ENCODE measurements at places on chromosomes 16 and 17.

DNA sequence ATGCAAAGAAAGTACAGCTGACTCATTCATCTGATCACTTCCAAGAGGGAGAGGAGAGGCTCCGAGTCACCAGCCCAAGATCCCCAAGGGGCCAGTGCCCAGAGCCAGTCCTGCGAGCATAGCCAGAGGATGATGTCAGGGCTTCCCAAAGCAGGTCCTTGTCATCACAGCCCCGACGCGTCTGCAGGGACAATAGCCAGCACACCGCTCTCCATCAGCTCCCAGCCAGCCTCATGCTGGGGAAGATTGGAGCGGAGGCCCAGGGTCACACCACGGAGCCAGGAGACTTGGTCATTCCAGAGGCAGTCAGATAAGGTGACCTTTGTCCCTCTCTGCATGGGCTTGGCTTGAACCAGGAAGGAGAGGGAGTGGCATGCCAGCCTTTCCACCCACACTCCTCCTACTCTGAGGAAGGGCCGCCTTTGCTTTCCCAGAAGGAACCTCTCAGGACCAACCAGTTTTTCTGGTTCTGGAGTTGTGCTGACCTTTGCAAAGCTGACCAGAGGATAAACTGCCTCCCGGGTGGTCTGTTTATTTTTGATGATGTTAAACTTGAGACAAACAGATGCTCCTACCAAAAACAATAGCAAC is 58.3 kb upstream of the ARHGAP44 start:
- no peak for DNase-seq

DNA sequence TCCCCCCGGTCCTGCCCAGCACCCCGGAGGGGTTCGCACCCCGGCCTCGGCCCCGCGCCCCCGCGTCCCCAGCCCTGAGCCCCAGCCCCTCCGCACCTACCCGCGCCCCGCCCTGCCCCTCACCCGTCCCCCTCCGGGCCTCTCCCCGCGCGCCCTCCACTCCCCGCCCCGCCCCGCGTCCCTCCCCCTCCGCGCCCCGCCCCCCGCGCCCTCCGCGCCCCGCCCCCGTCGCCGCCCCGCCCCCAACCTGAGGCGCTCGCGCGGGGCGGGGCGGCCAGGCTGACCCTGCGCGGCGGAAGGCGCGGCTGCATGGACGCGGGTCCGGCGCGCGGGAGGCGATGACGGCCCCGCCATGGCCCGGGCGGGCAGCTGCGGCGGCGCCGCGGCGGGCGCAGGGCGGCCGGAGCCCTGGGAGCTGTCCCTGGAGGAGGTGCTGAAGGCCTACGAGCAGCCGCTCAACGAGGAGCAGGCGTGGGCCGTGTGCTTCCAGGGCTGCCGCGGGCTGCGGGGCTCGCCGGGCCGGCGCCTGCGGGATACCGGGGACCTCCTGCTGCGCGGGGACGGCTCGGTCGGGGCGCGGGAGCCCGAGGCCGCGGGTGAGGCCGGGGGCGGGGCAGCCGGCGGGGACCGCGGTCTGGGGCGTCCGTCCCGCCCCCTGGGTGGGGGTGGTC is at the start of gene SPIRE2:
TSS of gene SPIRE2 (plus strand) at position 277 of the 671 bp plus-strand sequence. CDS start at position 353, 76 bp downstream.
- DNase-seq = peak; percentile 42

DNA sequence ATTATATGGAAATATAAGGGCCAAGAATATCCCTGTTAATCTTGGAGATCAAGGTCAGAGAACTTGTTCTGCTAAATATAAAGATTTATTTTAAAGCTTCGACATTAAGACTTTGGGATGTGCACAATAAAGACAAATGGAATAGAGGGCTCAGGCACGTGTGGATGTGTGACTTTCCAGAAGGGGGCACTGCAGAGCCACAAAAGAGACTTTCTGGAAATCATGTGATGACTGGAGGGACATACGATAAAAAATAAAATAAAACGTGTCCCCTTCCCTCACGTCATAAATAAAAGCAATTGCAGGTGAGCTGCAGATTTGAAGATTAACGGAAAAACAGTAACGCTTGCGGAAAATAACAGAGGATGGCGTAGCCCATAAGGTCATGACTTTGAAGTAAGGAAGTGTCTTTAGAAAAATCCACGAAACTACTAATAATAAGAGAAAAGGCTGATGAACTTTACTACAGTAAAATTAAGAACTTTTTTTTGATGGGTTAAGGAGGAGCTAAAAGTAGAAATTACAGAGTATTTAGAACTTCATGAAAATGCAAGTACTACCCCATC is 9.4 kb upstream of the ENGASE start:
- DNase-seq = peak; percentile 27

- no peak for DNase-seq
Measured at GRCh38 chr16:83967838-83968305, at the start of gene NECAB2. Gene NECAB2, plus strand, starts transcription at chr16:83968244. Its CDS starts 405 bp downstream, at chr16:83968649.

GRCh38 chr16:3119701-3120408 is 7.5 kb downstream of the ZNF205 start:
- no peak for DNase-seq

- DNase-seq = no peak
Measured at GRCh38 chr17:28471531-28472342, 1.7 kb upstream of the SLC13A2 start.

- no peak for DNase-seq
Measured at GRCh38 chr17:58684003-58684402, 7.8 kb downstream of the TEX14 start.

DNA sequence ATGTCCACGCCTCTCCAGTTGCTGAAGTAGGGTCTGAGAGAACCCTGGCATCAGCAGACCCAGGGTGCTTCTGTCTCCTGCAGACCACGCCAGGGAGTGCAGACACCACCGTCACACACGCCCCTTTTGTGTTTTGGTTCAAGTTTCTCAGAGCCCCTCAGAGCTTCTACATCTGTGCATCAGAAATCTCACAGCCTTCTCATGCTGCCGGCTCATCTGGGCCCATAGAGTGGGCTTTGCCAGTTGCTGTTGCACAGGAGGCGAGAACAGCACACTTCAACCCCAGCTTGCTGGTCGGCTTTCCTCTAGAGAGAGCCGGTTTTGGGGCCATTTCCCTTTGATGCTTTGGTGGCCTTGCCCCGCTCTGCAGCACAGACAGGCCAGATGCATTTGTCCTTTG is 60.9 kb downstream of the PDPK1 start:
- DNase-seq = no peak

- DNase-seq = no peak
Measured at GRCh38 chr16:1119766-1120576, 23.9 kb upstream of the C1QTNF8 start.

DNA sequence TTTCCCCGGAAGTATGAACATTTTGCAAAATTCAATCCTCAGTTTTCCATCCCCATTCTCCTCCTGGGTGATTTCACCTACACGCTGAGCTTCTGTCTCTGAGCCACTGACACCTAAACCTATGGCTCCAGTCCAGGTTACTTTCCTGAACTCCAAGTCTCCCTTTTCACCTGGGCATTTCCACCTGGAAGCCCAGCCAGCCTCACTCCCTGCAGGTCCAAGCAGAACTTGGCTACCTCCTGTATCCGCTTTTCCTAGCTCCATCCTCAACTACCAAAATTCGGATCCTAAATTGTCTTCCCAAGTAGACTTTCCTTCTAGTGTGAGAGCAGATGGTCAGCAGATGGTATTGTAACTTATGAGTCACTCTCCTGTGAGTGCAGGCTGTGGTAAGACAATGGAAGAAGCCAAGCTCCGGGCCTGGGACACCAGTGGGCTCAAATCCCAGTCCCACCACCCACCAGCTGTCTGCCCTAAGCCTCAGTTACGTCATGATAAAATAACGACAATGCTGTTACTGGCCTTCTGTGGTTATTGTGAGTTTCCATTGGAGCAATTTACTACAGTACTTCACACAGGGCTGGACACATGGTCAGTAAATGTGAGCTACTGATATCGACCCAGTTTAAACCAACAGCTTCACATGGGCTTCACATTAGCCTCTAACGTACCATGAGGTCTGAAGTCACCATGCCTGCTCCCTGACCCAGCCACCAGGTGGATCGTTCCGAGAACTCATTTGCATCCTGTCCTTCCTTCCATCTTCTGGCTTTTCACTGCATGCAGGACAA is 33.3 kb downstream of the PECAM1 start:
- no peak for DNase-seq

DNA sequence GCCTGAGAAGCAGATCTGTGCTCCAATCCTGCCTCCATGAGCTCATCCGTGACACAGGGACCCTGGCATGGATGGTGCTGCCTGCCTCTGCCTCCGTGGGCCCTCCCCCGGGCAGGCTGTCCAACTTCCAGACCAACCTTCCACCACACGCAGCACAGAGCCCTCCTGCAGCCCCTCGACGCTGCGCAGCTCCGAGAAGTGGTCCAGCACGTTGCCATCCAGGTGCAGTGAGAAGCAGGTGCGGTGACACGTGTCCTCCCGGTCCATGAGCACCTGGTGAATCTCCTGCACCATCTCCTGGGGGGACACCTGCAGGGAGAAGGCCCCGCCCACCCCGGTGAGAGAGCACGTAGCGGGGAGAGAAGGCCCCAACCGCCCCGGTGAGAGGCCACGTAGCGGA is 8.4 kb downstream of the CLUH start:
- DNase-seq = no peak

- DNase-seq = peak; percentile 65
Measured at GRCh38 chr17:74923538-74924249, 379 bp upstream of the OTOP2 start.

DNA sequence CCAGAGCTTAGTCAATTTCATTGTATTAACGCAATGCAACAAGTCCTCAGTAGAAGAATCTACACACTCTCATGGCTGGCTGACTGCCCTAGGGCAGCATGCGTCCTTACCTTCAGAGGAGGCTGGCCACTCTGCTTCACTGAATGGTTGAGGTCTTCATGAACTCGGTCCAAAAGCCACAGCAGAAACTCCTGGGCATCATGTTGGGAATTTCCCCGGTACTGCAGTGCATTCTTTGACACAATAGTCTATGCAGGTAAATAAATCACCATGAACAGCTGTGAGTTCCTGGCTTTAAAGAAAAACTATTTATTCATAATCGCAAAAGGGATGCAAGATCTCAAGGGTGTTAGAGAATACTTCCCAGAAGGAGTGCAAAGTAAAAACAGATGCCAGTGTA is 41.3 kb downstream of the USP31 start:
- DNase-seq = no peak

GRCh38 chr17:64410750-64411490 is 20.3 kb upstream of the PECAM1 start:
- DNase-seq = no peak

DNA sequence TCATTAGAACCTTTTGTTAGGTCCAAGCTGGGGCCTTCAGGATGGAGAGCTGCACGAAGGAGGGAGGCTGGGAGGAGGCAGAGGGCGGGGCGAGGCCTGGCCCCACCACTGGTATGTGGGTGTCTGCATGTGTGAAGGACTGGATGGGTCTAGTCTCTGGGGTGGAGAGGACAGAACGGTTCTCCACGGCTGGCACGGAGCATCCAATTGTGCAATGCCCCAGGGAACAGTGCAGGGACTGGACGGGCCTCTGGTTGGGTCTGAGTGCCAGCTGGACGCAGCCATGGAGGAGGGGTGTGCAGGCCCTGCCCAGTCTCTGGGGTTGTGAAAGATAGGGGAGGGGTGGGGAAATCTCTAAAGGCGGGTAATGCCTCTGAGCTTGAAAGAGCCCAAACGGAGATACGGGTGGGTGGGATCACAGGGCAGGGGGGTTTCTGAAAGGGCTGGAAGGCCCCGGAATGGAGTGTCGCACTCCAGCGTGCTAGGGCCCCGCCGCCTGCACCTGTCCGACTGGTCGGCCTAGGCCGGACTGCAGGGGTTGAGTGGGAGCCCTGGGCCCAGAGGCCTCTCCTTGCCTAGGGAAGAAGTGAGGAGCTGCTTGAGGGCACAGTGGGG is 1.6 kb downstream of the PPL start:
- DNase-seq = no peak

- DNase-seq = no peak
Measured at GRCh38 chr17:59815965-59816364, 76.8 kb downstream of the TUBD1 start.

DNA sequence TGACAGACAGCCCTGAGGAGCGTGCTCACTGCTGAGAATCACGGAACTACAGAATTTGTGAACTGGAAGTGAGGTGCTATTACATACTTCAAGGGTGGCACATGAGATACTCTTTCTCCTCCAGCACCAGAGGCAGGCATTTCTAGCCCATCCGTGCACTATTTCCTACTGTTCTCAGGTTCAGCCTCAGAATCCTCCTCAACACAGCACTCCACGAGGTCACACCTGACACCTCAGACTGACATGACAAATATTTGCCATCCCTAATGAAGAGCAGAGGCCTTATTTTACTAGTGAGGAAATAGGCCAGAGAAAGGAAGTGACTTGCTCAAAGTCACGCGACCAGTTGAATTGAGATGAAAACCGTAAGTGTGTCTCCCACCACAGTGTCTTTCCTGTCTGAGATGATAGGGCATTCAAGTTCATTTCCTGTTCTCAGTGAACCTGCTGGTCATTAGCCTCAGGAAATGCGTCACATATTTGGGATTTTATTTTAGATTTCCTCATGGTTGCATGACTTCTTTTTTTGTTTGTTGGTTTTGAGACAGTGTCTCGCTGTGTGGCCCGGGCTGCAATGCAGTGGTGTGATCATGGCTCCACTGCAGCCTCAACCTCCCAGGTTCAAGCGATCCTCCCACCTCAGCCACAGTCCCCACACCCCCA is 23.6 kb downstream of the SEZ6 start:
- DNase-seq = peak; percentile 8

DNA sequence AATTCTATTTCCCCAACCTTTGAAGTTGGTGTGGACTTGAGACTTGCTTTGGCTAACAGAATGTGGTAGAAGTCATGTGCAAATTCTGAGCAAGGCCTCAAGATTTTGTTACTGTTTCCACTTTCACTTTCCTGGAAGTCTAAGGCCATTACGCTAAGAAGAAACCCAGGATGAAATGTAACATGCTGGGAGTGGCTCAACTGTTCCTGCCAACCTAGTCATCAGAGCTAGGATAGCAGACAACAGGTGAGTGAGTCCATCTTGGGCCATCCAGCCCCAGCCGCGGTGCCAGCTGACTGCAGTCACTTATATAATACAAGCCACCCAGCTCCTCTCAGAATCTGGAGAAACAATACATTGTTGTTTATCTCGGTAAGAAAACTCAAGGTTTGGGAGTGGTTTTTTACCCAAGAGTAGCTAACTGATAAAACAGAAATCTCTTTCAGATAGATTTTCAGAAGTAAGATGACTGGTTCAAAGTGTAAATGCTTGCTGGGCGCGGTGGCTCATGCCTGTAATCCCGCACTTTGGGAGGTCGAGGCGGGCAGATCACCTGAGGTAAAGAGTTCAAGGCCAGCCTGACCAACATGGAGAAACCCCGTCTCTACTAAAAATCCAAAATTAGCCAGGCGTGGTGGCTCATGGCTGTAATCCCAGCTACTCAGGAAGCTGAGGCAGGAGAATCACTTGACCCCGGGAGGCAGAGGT is 10.7 kb upstream of the STX4 start:
- DNase-seq = no peak

- no peak for DNase-seq
Measured at GRCh38 chr17:18362698-18363100, 651 bp downstream of the SHMT1 start.

DNA sequence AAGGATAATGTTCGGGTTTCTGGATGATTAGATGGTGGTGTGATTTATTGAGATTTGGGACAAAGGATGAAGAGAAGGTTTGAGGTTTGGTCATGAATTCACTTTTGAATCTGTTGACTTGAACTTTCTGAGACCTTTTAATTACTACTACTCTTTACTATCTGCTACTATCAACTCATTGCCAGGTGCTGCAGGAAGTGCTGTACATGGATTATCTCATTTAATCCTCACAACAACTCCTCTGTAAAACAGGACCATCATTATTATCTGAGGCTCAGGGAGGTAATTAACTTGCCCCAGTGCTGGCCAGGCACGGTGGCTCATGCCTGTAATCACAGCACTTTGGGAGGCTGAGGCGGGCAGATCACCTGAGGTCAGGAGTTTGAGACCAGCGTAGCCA is 2.9 kb upstream of the ANKRD40 start:
- DNase-seq = no peak
